ENCODE measurements at places on chromosomes 3 and 15. TPM values are rescaled to one million over a fixed set of nuclear protein-coding genes. Genes with fewer than 3 reads are reported as not detected.
A peak's percentile ranks its signal among the peaks of the same experiment; 100 is the strongest.

DNA sequence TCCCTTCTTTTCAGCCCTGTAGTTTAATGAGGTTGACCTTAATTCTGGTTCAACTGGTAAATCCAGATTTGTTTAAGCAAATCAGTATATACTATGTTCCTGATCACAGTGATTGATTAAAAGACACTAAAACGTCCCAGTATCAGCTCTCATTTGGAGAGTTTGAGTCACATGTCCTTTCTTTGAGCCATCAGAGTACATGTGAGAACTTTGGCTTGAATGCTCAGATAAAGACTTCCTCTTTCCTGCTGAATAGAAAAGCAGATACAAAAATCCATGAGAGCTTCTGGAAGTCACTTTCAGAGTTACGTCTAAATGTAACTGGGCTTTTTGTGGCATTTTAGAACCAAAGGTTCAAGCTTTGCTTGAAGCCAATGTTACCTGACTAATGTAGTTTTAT is 341.8 kb upstream of the SATB1 start:
- DNase-seq: no peak

DNA sequence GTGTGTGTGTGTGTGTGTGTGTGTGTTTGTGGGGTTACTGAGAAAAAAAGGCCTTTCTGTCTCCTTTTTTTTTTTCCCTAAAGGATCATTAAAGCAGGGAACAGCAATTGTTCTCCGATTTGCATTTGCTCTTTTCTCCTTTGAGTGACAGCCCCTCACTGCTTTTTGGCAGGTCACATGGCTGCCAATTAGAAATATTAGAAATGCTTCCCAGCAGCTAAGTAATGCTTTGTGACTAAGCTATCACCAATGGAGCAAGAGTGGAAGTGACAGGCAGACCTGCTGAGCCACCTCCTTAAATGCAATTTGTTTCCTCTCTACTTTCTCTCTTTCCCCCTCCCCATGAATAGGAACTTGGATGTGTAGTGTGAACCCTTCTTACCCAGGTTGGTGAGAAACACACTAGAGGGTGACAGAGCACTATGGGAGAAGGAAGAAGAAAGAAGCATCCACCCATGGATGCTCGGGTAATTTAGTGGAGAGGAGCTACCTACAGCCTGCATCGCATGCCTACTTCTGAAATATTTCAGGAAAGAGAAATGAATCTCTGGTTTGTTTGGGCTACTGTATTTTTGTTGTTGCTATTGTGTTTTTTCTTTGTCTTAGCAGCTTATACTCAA is 165.2 kb upstream of the PDZRN3 start:
- no peak for DNase-seq

DNA sequence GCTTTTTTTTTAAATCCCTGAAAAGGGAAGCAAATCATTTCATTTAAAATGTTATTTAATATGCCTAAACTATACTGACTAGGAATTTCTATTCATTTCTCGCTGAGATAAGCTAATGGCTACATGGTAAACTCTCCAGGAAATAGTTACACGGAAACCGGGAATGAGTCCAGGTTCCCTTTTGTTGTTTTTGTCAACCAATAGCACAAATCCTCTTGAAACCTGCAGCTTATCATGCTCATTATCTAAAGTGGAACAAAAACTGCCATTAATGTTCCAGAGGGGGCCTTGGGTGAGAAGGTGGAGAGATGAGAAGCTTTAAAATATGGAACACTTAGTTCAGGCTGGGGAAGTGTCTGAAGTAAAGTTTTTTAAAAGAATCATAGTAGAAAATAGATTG is 113.5 kb upstream of the ALCAM start:
- peak; percentile 16 for DNase-seq

DNA sequence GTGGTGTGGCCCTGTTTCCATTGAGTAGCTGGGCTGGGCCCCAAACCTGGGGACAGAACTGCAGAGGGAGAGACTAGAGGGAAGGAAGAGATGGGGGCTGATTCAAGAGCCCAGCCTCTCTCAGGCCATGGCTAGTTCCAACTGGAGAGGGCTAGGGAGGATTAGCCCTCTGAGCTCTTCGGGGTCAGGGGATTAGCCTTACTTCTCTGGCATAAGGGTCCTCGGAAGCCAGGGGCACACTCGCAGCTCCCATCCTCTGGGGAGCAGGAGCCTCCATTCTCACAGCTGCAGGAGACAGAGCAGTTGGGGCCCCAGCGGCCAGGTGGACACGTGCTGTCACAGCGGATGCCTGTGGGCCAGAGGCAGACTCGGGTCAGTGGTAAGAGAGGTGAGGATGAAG is 53.3 kb downstream of the RAB11A start:
- no peak for DNase-seq

GRCh38 chr3:1623896-1624295 is 474.8 kb upstream of the CNTN4 start:
- no peak for DNase-seq

DNA sequence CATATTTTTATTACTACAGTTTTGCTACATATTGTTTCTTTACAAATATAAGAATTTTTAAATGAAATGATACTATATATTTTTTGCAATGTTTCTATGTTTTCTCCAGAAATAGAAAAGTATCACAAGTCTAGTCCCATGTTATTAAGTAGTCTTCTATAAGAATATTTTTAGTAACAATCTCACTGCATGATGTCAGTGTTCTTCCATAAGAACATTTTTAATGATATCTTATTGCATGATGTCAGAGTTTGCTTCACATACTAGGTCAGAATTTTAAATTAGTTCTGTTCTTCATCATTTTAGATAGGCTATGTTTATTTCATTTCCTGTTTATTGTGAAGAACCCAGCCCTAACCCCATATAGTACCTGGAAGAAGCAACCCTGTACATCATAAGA is 265.3 kb upstream of the IL12A start:
- no peak for DNase-seq

The MITF gene
- polyA plus RNA-seq: 51.3 TPM

The FOXL2 gene
- polyA plus RNA-seq: 0.03 TPM

Data from renal pelvis (tissue), 12 donors.